Forelimb muscle (tissue), 1 donor: ENCODE measurements at places on chromosomes 5 and 9. TPM values are rescaled to one million over a fixed set of nuclear protein-coding genes. Genes with fewer than 3 reads are reported as not detected.

Gene CPEB4
- 41.9 TPM for polyA plus RNA-seq

Gene PHF24
- 0.09 TPM for polyA plus RNA-seq

Gene GABRA1
- polyA plus RNA-seq, result not detected

Gene NIM1K
- 0.42 TPM for polyA plus RNA-seq

Gene EGFL7
- 59.9 TPM for polyA plus RNA-seq

Gene SLC24A2
- polyA plus RNA-seq, result 1.1 TPM

DNA sequence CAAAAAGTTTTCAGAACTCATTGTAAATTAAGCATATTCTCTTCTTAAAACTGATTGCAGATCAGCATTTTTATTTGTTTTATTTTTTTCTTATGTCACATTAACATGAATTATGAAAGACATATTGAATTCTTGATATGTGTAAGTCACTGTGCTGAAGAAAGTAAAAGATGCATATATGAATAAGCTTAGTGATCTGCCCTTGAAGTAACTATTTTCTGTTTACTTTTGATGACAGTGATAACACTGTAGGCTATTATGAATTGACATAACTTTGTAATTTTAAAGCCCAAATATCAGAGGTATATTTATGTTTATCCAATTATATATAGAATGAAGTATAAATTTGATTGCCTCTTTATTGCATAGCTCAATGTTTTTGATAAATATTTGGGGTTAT, 8.8 kb downstream of the PRR16 start:
- no peak for DNase-seq

GRCh38 chr9:38022203-38022895, 46.7 kb downstream of the SHB start:
- DNase-seq, result no peak

DNA sequence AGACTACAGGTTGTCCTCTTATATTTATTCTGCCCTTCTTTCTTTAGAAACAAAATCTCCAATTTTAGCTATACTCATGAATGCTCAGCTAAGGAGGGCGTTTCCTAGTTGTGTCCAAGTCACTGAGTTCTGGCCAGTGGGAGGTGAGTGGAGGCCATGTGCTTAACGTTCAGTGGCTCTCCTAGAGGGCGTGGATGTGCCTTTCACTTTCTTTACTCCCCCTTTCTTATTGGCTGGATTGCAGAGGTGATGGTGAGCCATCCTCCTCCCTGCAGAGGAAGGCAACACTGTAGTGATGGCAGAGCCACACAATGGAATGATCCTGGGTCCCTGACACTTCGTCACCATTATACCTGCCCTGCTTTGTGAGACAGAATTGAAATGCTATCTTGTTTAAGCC, 54.6 kb downstream of the ALG2 start:
- DNase-seq, result no peak

DNA sequence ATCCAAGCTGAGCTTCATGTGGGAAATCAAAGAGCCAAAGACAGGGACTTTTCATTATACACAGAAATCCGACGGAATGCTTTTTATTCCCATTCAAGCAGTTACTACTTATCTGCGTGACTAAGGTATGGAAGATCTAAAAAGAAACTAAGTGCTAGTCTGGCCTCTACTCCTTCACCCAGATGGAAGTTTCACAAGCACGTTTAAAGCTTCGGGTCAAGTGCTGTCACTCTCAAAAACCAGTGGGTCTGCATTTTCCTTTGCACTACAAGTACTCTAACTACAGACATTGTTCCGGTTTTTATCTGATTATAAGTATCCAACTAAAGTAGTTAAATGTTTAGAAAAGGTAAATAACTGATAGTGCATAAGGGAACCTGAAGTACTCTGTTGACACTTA, 13.7 kb upstream of the MTAP start:
- no peak for DNase-seq

DNA sequence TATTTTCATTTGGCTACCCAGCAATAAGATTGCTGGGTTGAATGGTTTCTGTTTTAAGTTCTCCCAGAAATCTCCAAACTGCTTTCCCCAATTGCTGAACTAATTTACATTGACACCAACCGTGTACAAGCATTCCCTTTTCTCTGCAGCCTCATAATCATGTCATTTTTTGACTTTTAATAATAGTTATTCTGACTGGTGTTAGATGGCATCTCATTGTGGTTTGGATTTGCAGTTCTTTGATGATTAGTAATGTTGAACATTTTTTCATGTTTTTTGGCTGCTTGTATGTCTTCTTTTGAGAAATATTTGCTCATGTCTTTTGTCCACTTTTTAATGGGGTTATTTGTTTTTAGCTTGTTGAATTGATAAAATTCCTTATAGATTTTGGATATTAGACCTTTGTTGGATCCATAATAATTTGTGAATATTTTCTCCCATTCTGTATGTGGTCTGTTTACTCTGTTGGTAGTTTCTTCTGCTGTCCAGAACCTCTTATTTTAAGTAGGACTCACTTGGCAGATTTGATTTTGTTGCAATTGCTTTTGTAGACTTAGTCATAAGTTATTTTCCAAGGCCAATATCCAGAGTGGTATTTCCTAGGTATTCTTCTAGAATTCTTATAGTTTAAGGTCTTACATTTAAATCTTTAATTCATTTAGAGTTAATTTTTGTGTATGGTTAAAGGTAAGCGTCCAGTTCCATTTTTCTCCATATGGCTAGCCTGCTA, 793.7 kb downstream of the BRINP1 start:
- DNase-seq, result no peak

- DNase-seq, result no peak
Measured at GRCh38 chr5:133226186-133226585, 174.4 kb downstream of the HSPA4 start.

DNA sequence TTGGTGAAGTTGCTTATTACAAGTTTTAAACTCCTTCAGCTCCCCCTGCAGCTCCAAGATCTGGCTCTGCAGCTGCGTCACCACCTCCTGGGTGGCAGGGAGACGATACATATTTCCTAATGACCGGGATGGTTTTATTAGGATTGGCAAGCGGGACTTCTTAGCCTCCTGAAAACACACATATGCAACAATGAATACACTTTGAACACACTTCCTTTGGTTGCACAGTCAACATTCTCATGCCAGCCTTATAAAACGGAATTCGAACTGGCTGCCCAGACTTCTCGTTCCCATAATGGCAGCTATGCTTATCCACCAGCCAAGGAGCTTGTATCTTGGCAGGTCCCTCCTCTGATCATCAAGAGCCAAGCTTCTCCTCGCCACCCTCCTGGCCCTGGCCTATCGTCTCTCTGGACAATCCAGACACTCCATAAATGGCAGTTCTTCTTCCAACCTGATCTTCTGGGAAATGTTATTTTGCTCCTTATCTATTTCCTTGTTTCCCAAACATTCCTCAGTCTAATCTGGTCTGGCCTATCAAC, 131.9 kb downstream of the CDK5RAP2 start:
- no peak for DNase-seq

GRCh38 chr9:98834386-98834785, 26.9 kb downstream of the GALNT12 start:
- DNase-seq, result no peak

GRCh38 chr5:76718381-76718832, 2.5 kb downstream of the F2R start:
- DNase-seq, result no peak

DNA sequence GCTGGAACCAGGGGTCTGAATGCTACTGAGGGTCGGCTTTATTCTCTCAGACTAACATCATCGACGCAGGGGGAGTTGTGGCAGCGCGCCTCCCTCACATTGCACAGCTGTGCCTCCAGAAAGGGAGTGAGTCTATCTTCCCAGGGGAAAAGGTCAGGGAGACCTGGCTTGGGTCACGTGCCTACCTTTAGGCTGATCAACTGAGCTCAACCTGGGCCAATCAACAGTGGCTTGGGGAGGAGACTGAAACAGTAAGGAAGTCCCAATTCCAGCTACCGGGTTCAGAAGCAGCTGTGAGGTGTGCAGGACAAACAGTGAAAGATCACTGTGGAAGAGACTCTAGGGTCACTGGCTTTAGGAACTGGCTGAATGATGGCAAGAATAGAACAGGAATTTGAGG, 14.3 kb downstream of the SNX30 start:
- DNase-seq, result no peak

DNA sequence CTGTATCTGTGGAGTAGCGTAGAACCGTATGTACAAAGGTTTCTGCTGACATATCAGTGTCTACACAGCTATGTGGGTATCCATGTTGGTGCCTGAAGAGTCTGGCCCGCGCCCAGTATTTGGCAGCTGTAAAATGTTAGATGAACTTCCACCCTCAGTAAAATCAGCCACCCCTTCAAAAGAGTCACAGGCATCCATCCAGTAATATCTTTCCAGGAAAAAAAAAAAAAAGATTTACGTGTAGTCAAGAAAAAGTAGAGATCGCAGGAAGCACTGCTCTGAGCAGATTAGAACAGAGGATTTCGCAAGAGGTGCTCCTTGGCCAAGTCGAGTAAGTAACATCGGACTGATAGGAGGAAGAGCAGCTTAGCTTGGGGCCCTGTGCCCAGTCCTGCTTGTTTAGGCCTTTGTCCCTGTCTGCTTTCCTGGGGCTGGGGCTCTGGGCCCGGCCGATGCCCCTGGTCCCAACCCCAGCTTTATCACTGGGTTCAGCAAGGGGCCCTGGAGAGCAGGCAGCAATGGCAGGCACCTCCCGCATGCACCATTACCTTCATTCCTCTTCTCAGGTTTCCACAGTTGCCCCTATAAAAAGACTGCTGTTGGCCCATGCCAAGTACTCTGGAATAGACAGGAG, 21.2 kb downstream of the DAPK1 start:
- no peak for DNase-seq

- no peak for DNase-seq
Measured at GRCh38 chr5:60196385-60197113, 303.0 kb upstream of the PDE4D start.

GRCh38 chr5:171728686-171729085, 56.9 kb upstream of the SMIM23 start:
- no peak for DNase-seq

GRCh38 chr5:39518516-39518915, 93.7 kb upstream of the DAB2 start:
- DNase-seq, result no peak

DNA sequence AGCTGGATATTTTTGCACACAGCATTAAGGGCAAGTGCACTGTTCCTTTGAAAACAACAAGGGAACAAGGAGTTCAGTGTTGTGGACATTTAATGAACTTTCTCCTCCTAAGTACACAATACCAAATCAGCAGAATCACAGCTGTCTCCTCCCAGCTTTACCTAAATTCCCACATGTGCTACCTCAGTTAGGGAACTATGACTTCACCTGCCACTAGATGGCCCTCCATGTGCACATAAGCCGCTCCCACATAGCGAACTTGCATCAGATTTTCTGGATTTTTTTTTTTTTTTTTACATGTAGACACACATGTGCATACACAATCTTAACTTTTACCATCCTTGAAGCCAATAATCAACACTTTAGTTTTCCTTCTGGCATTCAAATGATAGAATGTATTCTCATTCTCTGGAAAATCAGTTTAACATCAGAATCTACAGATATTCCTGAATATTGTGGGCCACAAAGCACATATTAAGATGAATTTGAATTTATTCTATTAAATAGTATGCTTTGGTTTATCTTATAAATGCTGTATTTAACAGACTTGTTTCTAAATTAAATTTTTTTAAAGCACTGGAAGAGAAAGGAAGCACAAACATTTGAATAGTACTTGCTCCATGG, 123.6 kb downstream of the PALM2AKAP2 start:
- DNase-seq, result no peak

GRCh38 chr9:128412120-128412790, 8.4 kb upstream of the CERCAM start:
- no peak for DNase-seq

GRCh38 chr5:74685979-74686631, 1.1 kb downstream of the HEXB start:
- DNase-seq, result no peak

- DNase-seq, result no peak
Measured at GRCh38 chr5:17805227-17805825, 171.1 kb downstream of the TAF11L14 start.

- no peak for DNase-seq
Measured at GRCh38 chr5:141382469-141383294, at the start of gene PCDHGA7. TSS of gene PCDHGA7 (plus strand) at chr5:141382742. CDS start at chr5:141382900, 158 bp downstream.

- DNase-seq, result no peak
Measured at GRCh38 chr5:28926422-28926821, 1888.0 kb upstream of the CDH9 start.

- no peak for DNase-seq
Measured at GRCh38 chr5:142495531-142495930, 170.7 kb upstream of the SPRY4 start.

- no peak for DNase-seq
Measured at GRCh38 chr9:71472400-71472799, 295.9 kb downstream of the CEMIP2 start.

DNA sequence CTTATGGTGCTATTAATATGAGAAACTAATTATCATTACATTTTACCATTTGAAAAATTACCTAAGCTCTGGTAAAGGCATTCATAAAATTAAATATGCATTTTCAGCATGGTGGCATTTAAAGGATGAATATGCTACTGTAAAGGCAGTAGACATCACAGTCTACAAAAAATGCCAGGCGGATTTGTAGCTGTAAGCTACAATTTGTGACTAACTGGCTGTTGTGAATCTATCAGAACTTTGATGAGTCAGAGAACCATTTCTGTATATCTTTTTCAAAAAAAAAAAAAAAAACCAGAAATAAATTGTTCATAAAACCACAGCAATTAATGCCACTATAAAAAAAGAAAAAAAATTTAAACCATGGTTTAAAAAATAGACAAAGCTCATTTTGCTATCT, 186.3 kb downstream of the NFIB start:
- DNase-seq, result no peak

DNA sequence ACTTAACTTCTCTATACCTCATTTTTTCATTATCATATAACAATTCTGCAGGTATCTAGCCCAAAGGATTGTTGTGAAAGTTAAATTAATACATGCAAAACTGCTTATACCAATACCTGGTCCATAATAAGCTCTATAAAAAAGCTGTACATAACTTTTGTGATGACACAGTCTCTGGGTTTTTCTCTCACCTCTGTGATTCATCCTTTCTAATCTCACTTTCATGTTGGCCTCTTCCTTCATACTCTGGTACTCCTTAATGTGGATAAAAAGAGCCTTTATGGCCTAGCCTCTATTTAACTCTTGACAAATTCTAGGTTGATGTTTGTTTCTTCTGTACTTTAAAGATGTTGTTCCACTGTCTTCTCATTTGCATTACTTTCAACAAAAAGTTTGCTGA, 162.9 kb upstream of the ACOT12 start:
- no peak for DNase-seq

GRCh38 chr5:135030956-135031812, 2.8 kb downstream of the PITX1 start:
- no peak for DNase-seq

DNA sequence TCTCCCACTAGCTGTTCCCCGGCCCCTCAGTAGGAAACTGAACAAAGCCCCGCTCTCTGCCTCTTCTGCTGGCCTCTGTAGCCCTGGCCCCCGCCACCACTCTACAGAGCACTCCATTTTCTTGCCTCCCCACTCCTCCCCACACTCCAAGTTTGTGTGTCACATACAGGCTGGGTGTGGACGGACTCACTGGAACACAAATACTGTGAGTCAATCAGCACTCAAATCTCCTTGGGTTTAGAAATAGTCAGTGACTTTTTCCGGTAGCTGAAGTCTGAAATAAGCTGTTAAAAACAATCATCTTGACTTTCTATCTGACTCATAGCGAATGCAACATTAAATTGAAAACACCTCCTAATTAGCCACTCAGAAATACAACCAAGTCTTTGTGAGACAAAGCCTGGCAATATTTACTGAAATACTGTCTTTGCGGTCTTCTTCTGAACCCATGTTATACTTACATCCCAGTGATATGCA, 122.5 kb downstream of the LHFPL2 start:
- no peak for DNase-seq

GRCh38 chr9:2026220-2026997, 11.3 kb downstream of the SMARCA2 start:
- no peak for DNase-seq
